ENCODE measurements at places on chromosomes 3 and 15.
A peak's percentile ranks its signal among the peaks of the same experiment; 100 is the strongest.

- DNase-seq: no peak
Observed at GRCh38 chr3:127421943-127422662, 134.3 kb upstream of the PRR20G start.

GRCh38 chr15:34359416-34359815, 7.6 kb downstream of the LPCAT4 start:
- DNase-seq: no peak

- DNase-seq: no peak
Observed at GRCh38 chr15:70770863-70771262, 7.5 kb upstream of the UACA start.

GRCh38 chr3:189937302-189938127, 183.2 kb downstream of the P3H2 start:
- DNase-seq: no peak

- DNase-seq: no peak
Observed at GRCh38 chr3:103406320-103406850, 971.6 kb downstream of the ZPLD1 start.

DNA sequence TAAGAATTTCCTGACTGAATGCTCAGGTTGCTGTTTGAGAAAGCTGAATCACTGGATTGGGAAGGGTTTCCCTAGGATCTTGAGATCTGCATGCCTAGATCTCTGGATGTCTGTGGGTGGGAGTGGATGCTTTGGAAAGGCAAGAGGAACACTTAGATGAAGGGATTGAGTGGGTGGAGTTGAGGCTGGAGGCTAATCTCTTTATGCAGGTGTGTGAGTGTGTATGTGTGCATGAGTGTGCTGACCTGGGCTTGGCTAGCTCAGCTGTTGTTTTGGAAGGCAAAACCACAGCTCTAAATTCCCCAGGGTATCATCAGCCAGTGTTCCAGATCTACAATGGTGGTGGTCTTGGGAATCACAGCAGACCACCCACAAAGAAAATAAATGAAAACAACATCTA, 60.5 kb downstream of the CLDN1 start:
- DNase-seq: no peak

GRCh38 chr3:184513276-184514170, 48.1 kb upstream of the EPHB3 start:
- DNase-seq: peak; percentile 50

DNA sequence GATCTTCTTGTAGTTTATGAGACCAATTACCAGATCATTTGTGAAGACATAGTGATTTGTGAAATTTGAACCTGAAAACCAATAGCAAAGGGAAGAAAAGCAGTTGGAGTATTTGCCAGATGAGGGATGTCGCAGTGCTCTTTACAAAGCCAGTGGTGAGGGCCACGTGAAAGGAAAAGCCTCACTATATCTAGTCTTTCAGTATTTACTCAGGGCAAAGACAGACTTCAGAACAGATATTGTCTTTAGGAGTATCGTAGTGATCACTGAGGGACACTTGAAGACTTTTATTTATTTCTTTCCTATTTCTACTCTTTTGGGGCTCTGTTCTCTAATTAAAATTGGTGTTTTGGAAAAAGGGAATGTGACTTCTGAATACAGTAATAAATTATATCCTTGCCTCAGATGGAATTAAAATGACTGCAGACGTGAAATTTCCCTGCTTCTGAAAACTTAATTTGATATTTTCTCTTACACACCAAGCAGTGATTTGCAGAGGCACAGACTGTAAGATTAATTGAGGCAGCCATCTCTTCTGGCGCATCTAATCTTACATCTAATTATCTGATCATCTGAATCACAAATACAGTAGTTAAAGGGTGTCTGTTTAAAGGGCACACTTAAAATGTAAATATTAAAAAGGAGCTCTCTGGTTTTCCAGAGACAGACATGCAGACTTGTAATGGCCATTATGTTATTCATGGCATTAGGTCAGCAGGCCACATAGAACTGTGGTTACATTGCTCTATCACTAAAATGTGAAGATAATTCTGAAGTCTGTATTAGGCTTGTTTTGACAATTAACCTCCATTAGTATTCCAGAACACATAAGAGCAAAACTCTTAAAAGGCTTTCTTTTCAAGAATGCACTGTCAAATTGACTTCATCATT, 193.0 kb upstream of the GOLIM4 start:
- DNase-seq: no peak

Data from hippocampal formation (tissue), 2 donors.